ENCODE measurements at places on chromosomes 2 and 18.

- DNase-seq: no peak
Measured at GRCh38 chr18:56565046-56565445, 73.3 kb downstream of the TXNL1 start.

DNA sequence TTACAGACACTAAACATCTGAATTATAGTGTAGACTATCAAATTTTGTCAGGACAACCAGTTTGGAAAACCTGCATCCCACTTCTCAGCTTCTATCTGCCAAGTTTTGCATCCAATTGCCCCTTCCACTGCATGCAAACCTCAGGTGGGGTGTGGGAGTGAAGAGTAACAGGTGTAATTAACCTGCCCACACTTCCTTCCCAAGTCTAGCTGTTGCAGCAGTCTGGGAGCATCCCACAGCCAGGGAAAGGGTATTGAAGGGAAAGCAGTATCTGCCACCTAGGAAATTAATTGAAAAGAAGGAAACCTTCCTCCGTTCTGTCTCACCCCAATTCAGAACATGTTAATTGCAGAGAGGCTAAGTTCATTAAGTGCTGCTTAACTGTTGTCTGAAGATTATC, 189.9 kb downstream of the NCKAP5 start:
- DNase-seq: no peak

- DNase-seq: peak; percentile 27
Measured at GRCh38 chr2:239278941-239279365, 121.9 kb downstream of the HDAC4 start.

- no peak for DNase-seq
Measured at GRCh38 chr18:8966821-8967220, 135.7 kb upstream of the NDUFV2 start.

DNA sequence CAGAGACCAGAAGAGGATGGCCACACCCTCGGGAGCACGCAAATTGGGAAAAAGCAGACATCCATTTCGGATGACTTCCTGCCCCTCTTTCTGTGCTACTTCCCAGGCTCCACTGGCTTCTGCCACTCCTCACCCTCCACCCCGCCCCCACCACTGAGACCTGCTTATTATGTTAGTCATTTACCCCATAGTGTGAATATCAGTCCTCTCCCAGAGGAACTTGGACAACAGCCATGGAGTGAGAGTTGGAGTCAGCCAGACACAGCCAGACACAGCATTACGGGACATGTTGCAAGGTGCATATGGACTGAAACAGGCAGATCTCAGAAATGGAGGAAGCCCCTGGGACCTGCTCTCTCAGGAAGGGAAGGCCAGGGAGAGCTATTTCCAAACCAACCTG, 51.8 kb downstream of the CTIF start:
- DNase-seq: no peak

GRCh38 chr2:19796035-19796695, 105.6 kb downstream of the TTC32 start:
- DNase-seq: no peak

DNA sequence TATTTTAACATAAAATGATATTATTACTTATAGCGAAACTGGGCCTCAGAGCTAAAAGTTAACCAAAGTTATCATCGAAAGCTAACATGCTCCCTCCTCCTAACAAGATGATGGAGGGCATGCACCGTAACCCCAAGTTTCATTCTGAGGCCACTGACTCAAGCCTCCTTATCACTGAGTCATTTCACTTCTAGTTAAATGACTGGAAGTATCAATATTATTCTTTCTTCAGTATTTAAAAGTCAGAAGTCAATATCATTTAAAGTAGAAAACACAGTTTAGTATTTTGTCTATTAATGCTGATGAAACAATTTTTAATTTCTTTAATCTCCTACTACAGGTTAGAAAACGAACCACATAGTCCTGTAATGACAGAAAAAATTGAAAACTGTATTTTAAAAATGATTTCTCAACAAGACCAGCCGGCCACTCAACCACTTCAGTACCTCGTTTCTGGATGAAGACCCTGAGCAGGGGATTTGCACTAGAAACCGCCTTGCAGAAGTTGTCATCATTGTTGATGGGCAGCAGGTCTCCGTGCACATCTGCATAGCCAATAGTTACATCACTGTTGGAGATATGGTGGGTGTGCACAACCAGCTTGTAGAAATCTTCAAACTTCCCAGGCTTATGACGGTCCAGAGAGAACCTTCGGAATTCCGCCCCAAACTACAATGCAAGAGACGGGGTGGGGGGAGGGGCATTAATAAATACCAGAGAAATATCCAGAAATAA, 44.9 kb downstream of the PARD6G start:
- no peak for DNase-seq

- DNase-seq: no peak
Measured at GRCh38 chr2:98454500-98455235, 10.0 kb downstream of the INPP4A start.

- DNase-seq: no peak
Measured at GRCh38 chr18:51988277-51988676, 351.7 kb upstream of the DCC start.

DNA sequence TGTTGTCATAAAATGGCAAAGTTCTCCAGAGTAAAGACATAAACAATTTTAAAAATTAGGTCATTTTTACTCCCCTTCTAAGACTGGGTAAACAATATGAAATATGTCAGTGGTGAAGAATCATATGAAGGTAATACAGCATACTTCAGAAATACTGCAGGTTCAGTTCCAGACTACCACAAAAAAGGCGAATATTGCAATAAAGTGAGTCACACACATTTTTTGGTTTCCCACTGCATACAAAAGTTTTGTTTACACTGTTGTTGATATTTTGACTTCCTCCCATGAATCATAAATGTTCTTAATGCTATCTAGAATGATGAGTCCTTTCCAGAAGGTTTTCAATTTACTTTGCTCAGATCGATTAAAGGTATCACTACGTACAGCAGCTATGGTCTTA, 73.5 kb downstream of the SMC6 start:
- DNase-seq: no peak

- no peak for DNase-seq
Measured at GRCh38 chr2:98084151-98084868, 2.7 kb upstream of the VWA3B start.

GRCh38 chr2:30527411-30527810, 80.4 kb downstream of the LCLAT1 start:
- no peak for DNase-seq

DNA sequence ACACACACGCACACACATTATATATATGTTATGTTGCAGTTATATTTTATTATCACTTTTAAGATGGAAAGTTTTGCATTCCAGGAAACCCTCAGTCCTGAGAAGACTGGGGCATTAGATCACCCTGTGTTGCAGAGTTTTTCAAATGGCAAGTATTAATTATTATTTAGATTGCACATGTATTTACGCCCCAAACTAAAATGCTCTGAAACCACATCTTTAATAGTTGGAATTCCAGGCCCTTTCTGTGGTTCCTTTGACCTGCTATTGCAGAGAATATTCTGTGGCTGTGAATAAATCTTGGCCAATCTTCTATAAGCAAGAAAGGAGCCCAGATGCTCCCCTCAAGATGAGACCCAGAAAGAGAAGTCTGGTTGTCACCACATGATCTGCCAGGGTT, 427.0 kb upstream of the TNP1 start:
- DNase-seq: no peak

- DNase-seq: no peak
Measured at GRCh38 chr18:11957636-11958035, 23.7 kb upstream of the IMPA2 start.

DNA sequence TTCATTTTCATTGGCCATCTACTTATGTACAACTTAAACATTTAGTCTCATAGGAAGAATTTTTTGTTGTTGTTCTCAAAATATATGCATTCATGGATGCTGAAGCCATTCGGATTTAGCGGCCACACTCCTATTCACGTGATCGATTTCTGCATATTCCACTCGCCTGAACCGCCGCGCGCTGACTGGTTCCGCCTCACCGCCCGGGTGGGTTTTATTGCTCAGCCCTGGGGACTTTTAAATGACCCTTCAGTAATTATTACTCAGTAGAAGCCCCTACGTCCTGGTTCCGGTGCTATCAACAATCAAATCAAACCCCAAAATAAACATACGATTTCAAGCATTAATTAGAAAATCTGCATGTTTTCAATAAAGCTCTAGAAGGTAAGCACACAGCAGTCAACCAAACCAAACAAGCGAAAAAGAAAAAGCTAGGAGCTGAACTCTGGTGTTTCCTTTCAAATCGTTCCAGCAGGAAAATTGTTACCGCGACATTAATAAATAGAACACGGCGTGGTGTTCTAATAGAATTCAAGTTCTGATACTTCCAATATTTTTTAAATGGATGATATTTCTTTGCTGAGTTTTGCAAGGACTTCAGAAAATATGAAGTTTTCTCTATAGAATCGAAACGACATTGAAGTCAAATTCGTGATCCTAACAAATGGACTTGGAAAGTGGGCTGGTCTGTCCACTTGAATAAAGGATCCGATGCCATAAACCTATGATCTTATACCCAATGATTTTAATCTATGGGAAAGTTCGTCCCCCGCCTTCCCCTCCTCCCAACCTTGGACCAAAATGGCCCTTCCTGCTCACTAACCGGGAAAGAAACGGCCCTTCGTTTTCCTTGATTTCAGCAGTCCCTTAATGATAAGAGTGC, 9.3 kb downstream of the PAX3 start:
- no peak for DNase-seq

GRCh38 chr2:46313063-46313462, 15.9 kb downstream of the EPAS1 start:
- DNase-seq: no peak

DNA sequence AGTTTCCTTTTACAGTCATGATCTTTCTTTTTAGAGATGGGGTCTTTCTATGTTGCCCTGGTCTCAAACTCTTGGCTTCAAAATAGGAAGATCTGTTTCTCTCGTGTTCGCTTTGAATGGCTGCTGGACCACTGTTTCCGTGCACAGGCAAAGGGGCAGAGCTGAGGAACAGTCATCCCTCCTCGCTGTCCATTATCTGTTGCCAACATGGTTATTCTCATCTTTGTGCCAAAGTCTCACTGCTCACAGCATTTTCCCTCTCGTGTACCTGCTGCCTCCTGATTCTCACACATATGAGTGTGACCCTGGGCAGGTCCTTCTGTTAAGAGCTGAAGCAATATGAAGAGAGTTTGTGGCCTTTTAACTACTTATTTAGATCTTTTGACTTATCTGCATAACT, 28.0 kb upstream of the CCNYL1 start:
- DNase-seq: peak; percentile 29

GRCh38 chr18:57015451-57015850, 131.4 kb upstream of the BOD1L2 start:
- DNase-seq: no peak

DNA sequence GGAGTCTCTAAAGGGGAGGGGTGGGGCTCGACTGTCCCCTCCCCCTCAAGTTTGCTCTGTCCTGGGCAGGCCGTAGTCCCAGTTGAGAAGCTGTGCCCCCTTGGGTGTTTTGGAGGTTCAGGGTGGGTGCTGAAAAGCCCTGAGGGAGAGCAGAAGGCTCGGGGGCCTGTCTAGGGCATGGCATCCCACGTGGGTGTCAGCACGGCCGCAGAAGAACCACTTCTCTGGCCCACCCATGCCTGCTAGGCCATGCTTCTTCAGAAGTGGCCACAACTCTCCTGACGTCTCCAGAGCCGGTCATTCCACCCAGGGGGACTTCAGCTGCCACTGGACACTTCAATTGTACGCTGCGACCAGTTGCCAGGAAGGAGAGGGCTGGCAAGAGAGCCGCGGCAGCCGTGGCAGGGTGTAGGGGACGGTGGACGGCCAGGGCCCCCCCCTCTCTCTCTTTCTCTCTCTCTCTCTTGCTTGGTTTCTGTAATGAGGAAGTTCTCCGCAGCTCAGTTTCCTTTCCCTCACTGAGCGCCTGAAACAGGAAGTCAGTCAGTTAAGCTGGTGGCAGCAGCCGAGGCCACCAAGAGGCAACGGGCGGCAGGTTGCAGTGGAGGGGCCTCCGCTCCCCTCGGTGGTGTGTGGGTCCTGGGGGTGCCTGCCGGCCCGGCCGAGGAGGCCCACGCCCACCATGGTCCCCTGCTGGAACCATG, at the start of gene INPP5D:
Gene INPP5D (plus strand): TSS at position 546 of the 704 bp plus-strand sequence. CDS start 137 bp downstream, at position 683.
- DNase-seq: no peak

DNA sequence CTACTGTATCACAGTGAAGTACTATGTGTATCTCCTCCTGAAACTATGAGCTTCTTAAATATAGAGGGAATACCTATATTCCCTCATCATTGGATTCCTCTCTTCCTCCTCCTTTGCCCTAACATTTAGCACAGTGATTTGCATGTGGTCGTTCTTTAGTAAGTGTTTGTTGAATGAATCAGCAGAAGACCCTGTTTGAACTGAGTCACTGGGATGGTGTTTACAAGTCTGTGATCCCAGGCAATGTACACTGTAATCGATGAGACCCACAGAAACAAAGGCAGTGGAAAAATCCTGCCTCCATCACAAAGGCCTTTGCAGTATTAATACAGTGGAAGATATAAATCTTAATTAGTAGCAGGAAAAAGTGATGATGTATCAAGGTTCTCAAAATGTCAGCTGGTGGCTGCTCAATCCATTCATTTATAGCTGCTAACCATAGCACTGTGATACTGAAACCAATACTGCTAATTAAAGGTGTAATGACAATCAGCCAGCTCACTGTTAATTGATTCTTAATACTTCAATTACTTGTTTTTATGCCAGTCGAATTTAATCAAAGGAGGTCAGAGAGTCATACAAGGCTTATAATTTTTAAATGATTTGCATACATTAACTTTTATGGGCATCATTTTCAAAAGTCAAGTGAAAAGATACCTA, 20.8 kb upstream of the MYO3B start:
- peak; percentile 50 for DNase-seq

GRCh38 chr18:76528477-76529432, 33.7 kb upstream of the ZNF516 start:
- DNase-seq: peak; percentile 31

DNA sequence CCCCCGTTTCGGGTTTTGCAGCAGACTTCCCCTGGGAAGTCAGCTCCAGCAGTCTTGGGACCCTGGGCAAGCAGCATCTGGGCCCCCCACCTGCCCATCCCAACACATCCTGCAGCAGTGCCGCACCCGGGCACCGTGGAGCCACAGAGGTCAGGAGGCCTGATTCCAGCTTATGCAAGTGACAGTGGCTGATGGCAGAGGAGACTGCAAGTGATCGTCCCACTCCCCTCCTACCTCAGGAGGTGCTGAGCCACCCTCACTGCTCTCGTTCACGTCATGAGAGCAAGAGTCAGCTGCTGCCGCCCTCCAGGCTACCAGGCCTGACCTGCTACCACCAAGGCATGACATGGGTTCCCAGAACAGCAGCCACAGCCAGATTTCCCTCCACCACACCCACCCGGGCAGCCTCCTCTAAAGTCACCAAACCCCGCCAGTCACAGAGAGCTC, 18.2 kb downstream of the COX7A2L start:
- no peak for DNase-seq

DNA sequence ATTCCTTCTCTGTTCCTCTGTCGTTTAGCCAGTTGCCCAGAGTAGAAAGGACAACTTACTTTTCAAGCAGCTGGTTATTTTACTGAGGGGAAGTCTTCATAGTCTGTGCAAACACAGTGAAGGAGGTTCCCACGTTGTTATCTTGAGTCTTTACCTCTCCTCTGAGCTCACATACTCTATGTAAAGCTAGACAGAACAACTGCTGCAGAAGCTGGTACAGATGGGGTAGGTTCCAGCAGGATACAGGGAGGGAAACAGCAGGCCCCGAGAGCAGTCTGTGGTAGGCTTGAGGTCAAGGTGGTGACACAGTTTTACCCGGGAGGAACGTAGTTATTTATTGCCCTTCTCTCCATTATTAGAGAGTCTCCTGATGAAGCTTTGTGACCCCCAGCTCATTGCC, 93.4 kb upstream of the LDLRAD4 start:
- DNase-seq: no peak

- no peak for DNase-seq
Measured at GRCh38 chr2:122851161-122851560, 1095.7 kb downstream of the TSN start.

Measured in urothelium cell line (cell line).